Mesenchymal stem cell (in vitro differentiated cells and primary cell): ENCODE measurements at places on chromosomes 11 and 22.

- no peak for DNase-seq
These were observed 13.1 kb upstream of the MS4A10 start for GRCh38 chr11:60771879-60772525.

GRCh38 chr11:5420993-5421392 is 918 bp upstream of the OR51Q1 start:
- DNase-seq: no peak

- no peak for DNase-seq
These were observed 8.0 kb downstream of the POLD4 start for GRCh38 chr11:67345247-67345919.

GRCh38 chr11:41613326-41613725 is 153.9 kb upstream of the LRRC4C start:
- no peak for DNase-seq

- DNase-seq: no peak
These were observed 112.4 kb downstream of the PDE2A start for GRCh38 chr11:72561856-72562255.

- peak; percentile 50 for DNase-seq
These were observed 7.5 kb upstream of the SYT8 start for GRCh38 chr11:1827095-1827813.
